Muscle of leg (tissue), 16 donors: ENCODE measurements at places on chromosomes 4 and X. TPM values are rescaled to one million over a fixed set of nuclear protein-coding genes. Genes with fewer than 3 reads are reported as not detected.

Gene WDR19
- total RNA-seq = 15.1 TPM

Gene FHIP1A
- total RNA-seq = 11.0 TPM

Gene SMIM31
- not detected for total RNA-seq

DNA sequence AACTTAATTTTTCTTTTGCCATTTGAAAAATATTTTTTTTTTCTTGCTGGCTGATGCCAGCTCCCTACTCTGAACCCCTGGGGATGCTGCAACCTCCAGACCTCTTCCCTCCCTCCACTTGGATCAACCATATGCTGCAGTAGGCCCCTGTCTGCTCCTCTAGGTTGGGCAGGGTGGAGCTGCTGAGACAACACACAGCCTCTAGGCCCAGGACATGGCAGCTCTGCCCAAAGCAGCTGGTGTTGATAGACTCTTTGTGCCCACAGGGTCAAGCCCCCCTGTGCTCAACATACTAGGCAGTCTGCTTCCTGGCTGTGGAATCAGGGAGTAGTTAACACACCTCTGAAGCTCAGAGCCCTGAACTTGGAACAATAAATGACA is 19.9 kb upstream of the CLNK start:
- DNase-seq = no peak
- no peaks in the 10 kb centered on the region for H3K4me1 ChIP-seq
- no peak overlapping the region for H3K4me3 ChIP-seq
- no peaks in the 10 kb centered on the region for H3K36me3 ChIP-seq

DNA sequence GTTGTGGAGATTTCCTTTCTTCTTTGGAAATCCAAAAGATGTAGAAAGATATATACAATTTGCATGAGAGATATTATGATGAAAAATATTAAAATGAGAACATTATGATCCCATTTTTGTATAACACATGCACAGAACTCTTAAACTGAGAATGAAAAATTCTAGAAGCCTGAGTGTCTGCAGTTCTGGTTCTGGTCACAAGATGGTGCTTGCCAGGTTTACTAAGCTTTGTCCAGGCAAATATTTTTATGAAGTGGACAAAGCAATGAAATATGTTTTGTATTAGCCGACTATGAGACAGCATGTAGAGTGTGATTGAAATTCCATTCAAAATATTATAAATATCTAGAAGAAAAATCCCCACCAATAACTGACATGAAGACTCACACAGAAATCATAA is 2.2 kb downstream of the PWWP3B start:
- peak; percentile 39 for DNase-seq
- H3K4me1 ChIP-seq = no peaks in the 10 kb centered on the region
- peaks cover 6% of the 10 kb centered on the region for H3K27me3 ChIP-seq
- H3K27ac ChIP-seq = no peak overlapping the region

GRCh38 chrX:19368576-19368975 is 24.8 kb downstream of the PDHA1 start:
- H3K36me3 ChIP-seq = peaks cover 6% of the 10 kb centered on the region
- no peak for DNase-seq
